ENCODE measurements at places on chromosomes 13 and 19. TPM values are rescaled to one million over a fixed set of nuclear protein-coding genes. Genes with fewer than 3 reads are reported as not detected.

- DNase-seq: no peak
These were observed 24.1 kb downstream of the PBX4 start for GRCh38 chr19:19594381-19594780.

DNA sequence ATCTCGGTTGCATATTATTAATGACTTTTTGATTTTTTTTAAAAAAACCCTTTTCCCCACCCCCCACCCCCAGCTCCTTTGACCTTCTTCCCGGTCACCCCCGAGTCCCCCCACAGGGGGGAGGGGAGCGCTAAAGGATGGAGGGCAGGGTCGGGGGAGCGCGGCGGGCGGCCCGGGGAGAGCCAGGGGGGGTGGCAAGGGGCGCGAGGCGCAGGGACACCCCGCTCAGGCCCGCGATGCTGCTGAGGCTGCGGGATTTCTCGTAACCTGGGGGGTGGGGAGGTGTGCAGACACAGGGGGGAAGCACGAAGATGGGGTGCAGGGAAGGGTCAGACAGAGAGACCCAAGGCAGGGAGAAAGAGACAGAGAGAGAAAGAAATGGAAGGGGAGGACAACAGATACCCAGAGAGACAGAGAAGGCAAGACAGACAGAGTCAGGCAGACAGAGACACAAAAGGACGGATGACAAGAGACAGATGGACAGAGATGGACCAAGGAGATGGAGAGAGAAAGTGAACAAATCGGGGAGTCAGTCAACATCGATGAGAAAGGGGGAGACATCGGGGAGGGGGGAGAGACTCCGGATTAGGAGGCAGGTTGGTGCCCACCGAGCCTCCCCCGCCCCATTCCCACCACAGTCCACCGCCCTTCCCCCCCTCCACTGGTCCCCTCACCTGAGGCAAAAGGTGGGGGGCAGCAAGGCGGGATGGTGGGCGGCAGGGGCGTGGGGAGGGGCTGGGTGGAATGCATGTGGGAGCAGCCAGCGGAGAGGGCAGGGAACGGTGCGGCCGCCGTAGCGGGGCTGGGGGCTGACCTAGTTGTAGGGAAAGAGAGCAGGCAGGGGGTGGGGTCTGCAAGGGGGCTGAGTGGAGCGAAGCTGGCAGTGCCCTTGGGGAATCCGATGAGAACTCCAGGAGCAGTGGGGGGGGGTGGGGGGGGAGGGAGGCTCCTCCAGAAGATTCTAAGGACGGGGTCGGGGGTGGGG, 14.2 kb downstream of the KCNC3 start:
- DNase-seq: no peak

The PCP2 gene
- 0.42 TPM for polyA plus RNA-seq

The PRSS57 gene
- 0.19 TPM for polyA plus RNA-seq

The NCAN gene
- polyA plus RNA-seq: 0.39 TPM

GRCh38 chr19:41870401-41870873, 6.6 kb upstream of the CD79A start:
- no peak for DNase-seq

The SLC46A3 gene
- polyA plus RNA-seq: 2.8 TPM

Measured in renal cortex interstitium (tissue), 15 donors.